ENCODE measurements at places on chromosomes 6 and 20. TPM values are rescaled to one million over a fixed set of nuclear protein-coding genes. Genes with fewer than 3 reads are reported as not detected.

DNA sequence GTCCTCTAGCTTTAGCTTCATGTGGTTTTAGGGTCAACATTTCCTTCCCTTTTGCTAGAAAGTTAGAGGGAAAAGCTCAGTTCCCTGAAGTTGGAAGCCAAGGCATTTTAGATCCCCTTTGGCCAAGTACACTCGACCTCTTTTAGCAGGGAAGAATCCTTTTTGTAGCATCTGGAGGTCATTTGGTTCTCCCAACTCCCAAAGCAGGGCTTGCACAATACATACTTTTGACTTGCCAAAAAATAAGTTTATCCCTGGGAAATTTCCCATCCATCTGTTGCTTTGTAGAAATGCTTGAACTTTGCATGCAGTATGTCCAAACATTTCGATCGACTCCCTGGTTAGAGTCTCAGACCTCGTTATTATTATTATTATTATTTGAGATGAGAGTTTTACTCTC, 4.6 kb upstream of the EDEM2 start:
- no peak for DNase-seq
- no peak overlapping the region for H3K27ac ChIP-seq
- no peaks in the 10 kb centered on the region for H3K36me3 ChIP-seq

DNA sequence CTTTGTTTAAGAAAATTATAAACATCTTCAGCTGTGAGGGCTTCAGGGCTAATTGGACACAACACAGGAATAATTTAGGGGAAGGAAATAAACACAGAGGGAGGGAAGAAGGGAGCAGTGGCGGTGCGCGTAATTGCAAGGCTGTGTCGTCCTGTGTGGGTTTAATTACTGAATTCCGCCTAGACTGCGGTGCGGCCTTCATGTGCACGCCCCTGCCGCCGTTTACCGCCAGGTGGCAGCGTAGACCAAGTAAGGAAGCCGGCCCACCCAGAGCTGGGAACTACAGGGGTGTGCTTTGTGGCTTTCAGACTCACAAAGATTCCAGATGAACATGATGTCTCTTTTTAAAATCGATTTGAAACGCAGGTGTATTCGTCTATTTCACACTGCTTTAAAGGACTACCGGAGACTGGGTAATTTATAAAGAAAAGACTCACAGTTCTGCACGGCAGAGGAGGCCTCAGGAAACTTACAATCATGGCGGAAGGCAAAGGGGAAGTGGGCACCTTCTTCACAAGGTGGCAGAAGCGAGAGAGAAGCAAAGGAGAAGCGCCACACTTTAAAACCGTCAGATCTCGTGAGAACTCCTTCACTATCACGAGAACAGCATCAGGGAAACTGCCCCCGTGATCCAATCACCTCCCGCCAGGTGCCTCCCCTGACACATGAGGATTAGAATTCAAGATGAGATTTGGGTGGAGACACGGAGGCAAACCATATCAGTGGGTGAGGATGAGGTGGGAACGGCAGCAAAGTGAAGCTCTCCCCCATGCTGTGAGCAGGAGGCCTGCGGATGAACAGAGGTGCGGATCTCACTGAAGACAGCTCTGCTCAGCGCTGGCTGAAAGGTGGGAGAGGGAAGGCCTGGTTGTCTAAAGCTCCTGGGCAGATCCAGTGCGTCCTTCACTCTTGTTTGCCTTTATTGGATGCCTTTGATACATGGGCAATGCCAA, 222.0 kb upstream of the PDE10A start:
- peaks cover 15% of the 10 kb centered on the region for H3K27me3 ChIP-seq
- H3K36me3 ChIP-seq, result no peaks in the 10 kb centered on the region
- H3K4me1 ChIP-seq, result no peaks in the 10 kb centered on the region
- no peak overlapping the region for H3K4me3 ChIP-seq
- no peak overlapping the region for H3K27ac ChIP-seq

GRCh38 chr6:21589352-21590345, 3.9 kb upstream of the SOX4 start:
- H3K4me3 ChIP-seq, result peak overlapping the region; percentile 97
- peaks cover 3% of the 10 kb centered on the region for H3K4me1 ChIP-seq
- peaks cover 43% of the 10 kb centered on the region for H3K27me3 ChIP-seq

DNA sequence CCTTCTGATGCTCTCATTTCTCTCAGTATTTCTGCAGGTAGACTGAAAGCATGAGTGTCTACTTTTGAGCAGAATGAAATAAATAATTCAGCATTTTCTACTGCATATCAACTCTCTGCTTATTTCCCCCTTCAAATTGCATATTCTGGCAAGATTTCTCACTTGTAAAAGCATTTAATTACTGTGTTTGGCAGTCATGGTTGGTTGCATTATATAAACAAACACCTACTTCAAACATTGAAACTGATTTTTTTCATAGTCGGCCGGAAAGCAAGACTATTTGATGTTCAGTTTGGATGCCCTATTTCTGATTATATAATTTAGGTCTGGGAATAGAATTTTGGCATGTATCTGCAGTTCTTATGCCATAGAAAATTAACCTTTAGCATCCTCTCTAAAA, 73.1 kb downstream of the PLEKHG1 start:
- H3K36me3 ChIP-seq, result no peaks in the 10 kb centered on the region
- H3K27ac ChIP-seq, result no peak overlapping the region
- H3K4me1 ChIP-seq, result no peaks in the 10 kb centered on the region
- no peak overlapping the region for H3K4me3 ChIP-seq
- no peak for DNase-seq

- H3K36me3 ChIP-seq, result no peaks in the 10 kb centered on the region
- H3K4me3 ChIP-seq, result no peak overlapping the region
- peaks cover 32% of the 10 kb centered on the region for H3K4me1 ChIP-seq
- H3K27me3 ChIP-seq, result no peaks in the 10 kb centered on the region
- H3K27ac ChIP-seq, result no peak overlapping the region
- no peak for DNase-seq
Measured at GRCh38 chr6:149231778-149232177, 85.7 kb upstream of the TAB2 start.

DNA sequence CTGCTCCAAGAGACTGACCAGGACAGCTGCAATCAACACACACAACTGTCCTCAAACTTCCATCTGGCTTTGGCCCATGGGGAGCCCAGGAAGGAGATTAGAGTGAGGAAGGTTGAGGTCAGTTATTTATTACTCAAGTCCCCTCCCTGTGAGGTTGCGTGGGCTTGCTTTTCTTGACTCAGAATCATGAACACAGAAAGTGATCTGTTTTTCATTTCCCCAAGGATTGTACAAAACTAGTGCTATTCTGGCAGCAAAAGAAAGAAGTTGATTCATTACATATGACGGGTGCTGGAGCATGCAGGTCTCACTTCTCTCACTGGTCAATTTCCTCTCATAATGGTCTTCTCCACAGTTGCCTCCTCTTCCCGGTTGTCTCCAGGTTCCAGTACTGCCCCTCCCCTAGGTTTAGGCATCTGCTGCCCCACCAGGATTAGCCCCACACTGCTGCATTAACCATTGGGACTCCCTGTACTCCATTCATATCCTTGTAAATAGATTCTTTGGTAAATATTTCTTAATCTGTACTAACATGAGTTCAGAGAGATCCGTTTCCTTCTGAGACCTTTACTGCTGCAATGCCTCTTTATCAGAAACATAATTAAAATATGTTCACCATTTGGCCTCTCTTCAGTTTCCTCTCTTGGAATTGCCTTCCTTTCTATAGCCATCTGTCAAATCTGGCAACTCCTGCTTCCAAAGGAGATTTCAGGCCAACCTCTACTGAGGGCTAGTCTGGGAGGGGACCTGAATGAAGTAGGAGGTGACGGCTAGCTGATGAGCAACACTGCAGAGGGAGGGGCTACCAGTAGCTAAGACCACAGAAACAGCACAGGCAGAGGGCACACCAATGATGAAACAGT, 888.8 kb downstream of the QKI start:
- DNase-seq, result no peak
- no peak overlapping the region for H3K27ac ChIP-seq
- H3K4me1 ChIP-seq, result no peaks in the 10 kb centered on the region
- H3K4me3 ChIP-seq, result no peak overlapping the region
- no peaks in the 10 kb centered on the region for H3K27me3 ChIP-seq

- H3K27me3 ChIP-seq, result no peaks in the 10 kb centered on the region
- no peaks in the 10 kb centered on the region for H3K4me1 ChIP-seq
- DNase-seq, result no peak
- H3K36me3 ChIP-seq, result no peaks in the 10 kb centered on the region
- no peak overlapping the region for H3K27ac ChIP-seq
- H3K4me3 ChIP-seq, result no peak overlapping the region
Measured at GRCh38 chr6:5162355-5162754, 77.2 kb downstream of the PPP1R3G start.

DNA sequence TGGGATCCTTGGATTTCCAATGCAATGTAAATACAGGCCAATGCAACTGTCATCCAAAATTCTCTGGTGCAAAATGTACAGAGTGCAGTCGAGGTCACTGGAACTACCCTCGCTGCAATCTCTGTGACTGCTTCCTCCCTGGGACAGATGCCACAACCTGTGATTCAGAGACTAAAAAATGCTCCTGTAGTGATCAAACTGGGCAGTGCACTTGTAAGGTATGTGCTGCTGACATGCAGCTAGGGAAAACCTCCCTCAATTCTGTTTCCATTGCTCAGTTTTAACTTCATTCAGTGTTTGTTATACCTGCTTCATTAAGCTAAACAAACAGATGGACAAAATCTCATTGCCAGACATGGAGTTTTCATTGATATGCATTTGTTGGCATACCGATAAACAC, 397.1 kb downstream of the ARHGAP18 start:
- no peaks in the 10 kb centered on the region for H3K27me3 ChIP-seq
- H3K36me3 ChIP-seq, result no peaks in the 10 kb centered on the region
- H3K4me3 ChIP-seq, result no peak overlapping the region
- no peaks in the 10 kb centered on the region for H3K4me1 ChIP-seq
- no peak overlapping the region for H3K27ac ChIP-seq
- no peak for DNase-seq

DNA sequence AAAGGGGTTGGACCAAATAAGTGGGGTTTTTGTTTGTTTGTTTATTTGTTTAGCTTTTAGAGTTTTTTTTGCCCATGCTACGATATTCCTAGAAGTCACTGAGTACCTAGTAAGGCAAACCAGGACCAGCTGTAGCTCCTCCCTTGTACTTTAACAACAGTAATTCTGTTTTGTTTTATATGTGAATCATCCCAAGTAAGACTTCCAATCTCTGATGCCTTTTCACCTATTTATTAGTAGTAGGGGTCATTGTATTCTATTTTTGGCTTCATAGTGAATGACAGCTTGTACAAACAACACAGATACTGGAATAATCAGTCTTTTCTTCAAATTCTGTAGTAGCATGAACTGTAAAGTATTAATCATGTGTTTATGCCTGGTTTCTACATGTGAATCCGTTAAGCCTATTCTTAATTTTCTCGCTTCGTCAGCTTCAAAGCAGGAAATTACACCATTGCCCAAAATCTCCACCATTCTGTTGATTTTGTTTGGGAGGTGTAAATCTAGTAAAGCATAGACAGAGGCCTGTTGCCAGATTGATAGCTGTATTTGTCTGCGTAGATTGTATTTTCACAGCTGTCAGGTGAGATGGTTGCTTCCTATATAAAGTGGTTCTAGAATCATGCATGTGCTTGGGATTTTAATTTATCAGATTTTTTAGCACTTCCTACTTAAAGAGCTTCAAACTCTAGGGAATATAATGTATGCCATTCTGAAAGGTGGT, 151.5 kb upstream of the FLRT3 start:
- no peaks in the 10 kb centered on the region for H3K36me3 ChIP-seq
- no peak for DNase-seq
- no peak overlapping the region for H3K27ac ChIP-seq
- H3K4me3 ChIP-seq, result no peak overlapping the region
- no peaks in the 10 kb centered on the region for H3K27me3 ChIP-seq

GRCh38 chr6:140414966-140415620, 1040.6 kb upstream of the CITED2 start:
- H3K4me3 ChIP-seq, result no peak overlapping the region
- no peak overlapping the region for H3K27ac ChIP-seq
- no peak for DNase-seq
- H3K4me1 ChIP-seq, result no peaks in the 10 kb centered on the region
- no peaks in the 10 kb centered on the region for H3K36me3 ChIP-seq

GRCh38 chr6:68427630-68428029, 207.5 kb upstream of the ADGRB3 start:
- no peaks in the 10 kb centered on the region for H3K4me1 ChIP-seq
- H3K4me3 ChIP-seq, result no peak overlapping the region
- H3K27ac ChIP-seq, result no peak overlapping the region

GRCh38 chr6:61606500-61606899, 679.5 kb downstream of the KHDRBS2 start:
- no peak overlapping the region for H3K27ac ChIP-seq
- no peaks in the 10 kb centered on the region for H3K27me3 ChIP-seq
- no peaks in the 10 kb centered on the region for H3K4me1 ChIP-seq
- H3K4me3 ChIP-seq, result no peak overlapping the region
- DNase-seq, result no peak

- no peak overlapping the region for H3K4me3 ChIP-seq
- no peak overlapping the region for H3K27ac ChIP-seq
- H3K27me3 ChIP-seq, result no peaks in the 10 kb centered on the region
- no peaks in the 10 kb centered on the region for H3K36me3 ChIP-seq
- no peak for DNase-seq
Measured at GRCh38 chr6:169263836-169264608, 10.4 kb upstream of the THBS2 start.

DNA sequence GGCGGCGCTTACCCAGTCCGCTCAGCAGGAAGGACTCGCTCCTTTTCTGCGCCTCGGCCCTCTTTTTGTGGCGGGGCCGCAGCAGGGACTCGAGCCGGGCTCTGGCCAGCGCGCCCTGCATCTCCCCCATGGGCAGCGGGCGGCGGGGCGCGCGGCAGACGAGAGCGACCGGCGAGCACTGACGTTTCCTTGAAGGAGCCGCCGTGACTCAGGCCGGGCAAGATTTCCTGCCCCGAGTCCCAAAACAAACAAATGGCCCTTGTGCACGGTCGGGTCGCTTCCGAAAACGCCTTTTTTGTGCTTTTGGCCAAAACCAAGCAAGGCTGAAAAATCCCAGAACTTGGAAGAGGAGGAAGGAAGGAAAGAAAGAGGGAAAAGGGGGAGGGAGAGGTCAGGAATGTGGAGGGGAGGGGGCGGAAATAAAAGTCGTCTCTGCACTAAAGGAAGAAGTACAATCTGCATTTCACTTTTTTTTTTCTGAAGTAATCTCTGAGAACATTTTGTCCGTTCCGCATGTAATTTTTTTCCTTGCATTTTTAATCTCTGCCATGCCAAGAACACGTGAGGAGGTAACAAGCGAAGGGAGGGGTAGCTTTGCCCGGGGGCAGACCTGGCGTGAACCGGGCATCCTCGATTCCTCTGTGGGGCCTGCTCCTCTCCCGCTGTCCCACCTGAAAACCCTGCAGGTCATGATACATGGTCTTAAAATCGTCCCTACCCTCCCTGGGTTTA, 123.3 kb upstream of the SLC2A12 start:
- peak overlapping the region; percentile 66 for H3K4me3 ChIP-seq
- H3K36me3 ChIP-seq, result peaks cover 25% of the 10 kb centered on the region
- no peaks in the 10 kb centered on the region for H3K27me3 ChIP-seq
- H3K27ac ChIP-seq, result peak overlapping the region; percentile 82

Gene CCN6
- not detected for total RNA-seq

Gene GRIK2
- total RNA-seq, result 0.19 TPM

Gene NHLRC1
- 0.56 TPM for total RNA-seq

Gene ANGPT4
- not detected for total RNA-seq

Gene ADGB
- total RNA-seq, result not detected

Gene POU5F1
- total RNA-seq, result 3.7 TPM

Gene CRYBG1
- 50.1 TPM for total RNA-seq

Gene RBPJL
- not detected for total RNA-seq

Gene GINS1
- 2.8 TPM for total RNA-seq

Gene SLC2A4RG
- 110 TPM for total RNA-seq

Gene CCNC
- 39.1 TPM for total RNA-seq

Gene OR11A1
- total RNA-seq, result not detected

Gene NNAT
- not detected for total RNA-seq

Gene NFATC2
- total RNA-seq, result 49.0 TPM

Gene MACROD2
- 1.3 TPM for total RNA-seq

Gene NKX2-4
- total RNA-seq, result not detected

Gene CFB
- not detected for total RNA-seq

Measured in T-cell (primary cell).